ENCODE measurements at places on chromosomes 12 and 14. TPM values are rescaled to one million over a fixed set of nuclear protein-coding genes. Genes with fewer than 3 reads are reported as not detected.

GRCh38 chr12:124480469-124481256 lies 86.7 kb downstream of the NCOR2 start:
- H3K4me1 ChIP-seq = no peaks in the 10 kb centered on the region
- H3K27ac ChIP-seq = peak overlapping the region; percentile 14
- H3K36me3 ChIP-seq = peaks cover 2% of the 10 kb centered on the region
- no peak overlapping the region for H3K4me3 ChIP-seq
- H3K27me3 ChIP-seq = no peaks in the 10 kb centered on the region

- H3K4me1 ChIP-seq = peaks cover 44% of the 10 kb centered on the region
- DNase-seq = no peak
- no peaks in the 10 kb centered on the region for H3K36me3 ChIP-seq
- no peak overlapping the region for H3K4me3 ChIP-seq
- no peaks in the 10 kb centered on the region for H3K27me3 ChIP-seq
These were observed 79.1 kb downstream of the VCPKMT start for GRCh38 chr14:50037240-50037639.

Gene CCDC198
- not detected for total RNA-seq

Gene GSG1
- total RNA-seq = not detected

Gene SLC6A13
- 0.39 TPM for total RNA-seq

Gene SCN8A
- total RNA-seq = 7.1 TPM

Measured in HCT116 (cell line).